Dermis microvascular lymphatic vessel endothelial cell (primary cell): ENCODE measurements at places on chromosomes 16 and 17. TPM values are rescaled to one million over a fixed set of nuclear protein-coding genes. Genes with fewer than 3 reads are reported as not detected.
A peak's percentile ranks its signal among the peaks of the same experiment; 100 is the strongest.

The FA2H gene
- not detected in 2 replicates for total RNA-seq

The ABCA3 gene
- 21.4 and 30.3 TPM in 2 replicates for total RNA-seq

The RTN4RL1 gene
- total RNA-seq, result 0.25 and 0.26 TPM in 2 replicates

The PNMT gene
- 1.2 and 1.4 TPM in 2 replicates for total RNA-seq

The SDR42E1 gene
- 1.3 and 4.4 TPM in 2 replicates for total RNA-seq

The MYH2 gene
- total RNA-seq, result not detected in 2 replicates

The APRT gene
- 105 and 128 TPM in 2 replicates for total RNA-seq

The IL34 gene
- 4.9 and 6.7 TPM in 2 replicates for total RNA-seq

The TMEM132E gene
- not detected in 2 replicates for total RNA-seq

The CSF3 gene
- 0.13 and 0.90 TPM in 2 replicates for total RNA-seq

The HOXB2 gene
- total RNA-seq, result 0.51 and 0.63 TPM in 2 replicates

The ATAD5 gene
- total RNA-seq, result 1.5 and 2.7 TPM in 2 replicates

The HOXB4 gene
- 0.90 and 1.0 TPM in 2 replicates for total RNA-seq

DNA sequence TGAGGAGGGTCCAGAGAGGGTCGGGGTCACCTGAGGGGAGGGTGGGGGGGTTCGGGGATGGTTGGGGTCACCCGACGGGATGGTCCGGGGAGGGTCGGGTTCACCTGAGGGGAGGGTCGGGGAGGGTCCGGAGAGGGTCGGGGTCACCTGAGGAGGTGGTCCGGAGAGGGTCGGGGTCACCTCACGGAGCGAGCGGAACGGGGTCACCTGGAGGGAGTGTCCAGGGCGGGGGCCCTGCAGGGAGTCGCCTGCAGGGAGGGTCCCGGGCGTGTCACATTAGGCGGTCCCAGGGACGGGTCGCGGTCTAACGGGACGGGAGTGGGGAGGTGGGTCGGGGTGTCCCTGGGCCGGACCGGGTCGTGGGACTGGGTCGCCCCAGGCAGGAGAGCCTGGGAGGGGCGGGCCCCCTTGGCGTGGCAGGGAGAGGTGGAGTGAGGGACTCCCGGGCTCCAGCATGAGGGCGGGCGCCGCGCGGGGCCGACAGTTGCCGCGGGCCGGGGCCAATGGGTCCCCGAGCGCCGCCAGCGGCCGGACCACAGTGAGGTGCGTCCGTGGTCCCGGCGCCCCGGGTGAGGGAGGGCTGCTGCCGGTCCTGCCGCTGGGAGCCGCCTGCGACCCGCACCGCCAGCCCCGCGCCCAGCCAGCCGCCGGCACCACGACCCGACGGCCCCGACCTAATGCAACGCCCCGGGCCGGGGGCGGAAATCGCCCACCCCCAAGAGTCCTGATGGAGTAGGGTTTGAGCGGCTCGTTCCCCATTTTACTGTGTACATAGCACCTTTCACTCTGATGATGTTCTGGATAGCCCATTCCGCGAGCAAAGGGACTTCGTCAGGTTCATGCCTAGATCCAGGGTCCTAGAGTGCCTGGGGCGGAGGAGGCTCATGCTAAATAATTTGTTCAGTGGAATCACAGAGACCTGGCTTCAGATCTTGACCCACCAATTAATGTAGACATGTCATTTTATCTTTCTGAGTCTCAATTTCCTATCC, 1.2 kb upstream of the ABCA3 start:
- DNase-seq, result no peak

GRCh38 chr16:17989255-17989654, 347.3 kb downstream of the NPIPA8 start:
- DNase-seq, result no peak

- no peak for DNase-seq
Observed at GRCh38 chr16:84098939-84099338, 17.8 kb downstream of the MBTPS1 start.

GRCh38 chr17:2343421-2343820, 6.1 kb downstream of the SGSM2 start:
- DNase-seq, result peak; percentile 39

GRCh38 chr17:17750881-17751280, 69.6 kb downstream of the RAI1 start:
- peak; percentile 29 for DNase-seq

DNA sequence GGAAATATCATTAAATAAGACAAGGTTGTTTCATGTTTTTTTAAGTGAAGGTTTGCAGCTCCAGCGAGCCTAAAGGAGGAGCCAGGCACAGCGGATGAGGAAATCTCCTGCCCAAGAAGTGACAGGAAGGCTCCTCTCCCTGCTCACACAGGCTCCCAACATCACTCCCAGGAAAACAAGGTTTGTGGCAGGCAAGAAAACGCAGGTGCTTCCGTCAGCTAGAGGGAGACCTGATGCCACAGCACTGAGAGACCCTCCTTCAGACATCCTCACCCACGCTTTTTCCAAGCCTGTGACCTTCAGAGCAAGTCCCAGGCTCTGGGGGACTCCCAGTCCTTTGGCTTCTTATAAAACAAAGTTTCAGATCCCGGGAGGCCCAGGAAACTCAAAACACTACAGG, 89.7 kb downstream of the ZNF423 start:
- no peak for DNase-seq

DNA sequence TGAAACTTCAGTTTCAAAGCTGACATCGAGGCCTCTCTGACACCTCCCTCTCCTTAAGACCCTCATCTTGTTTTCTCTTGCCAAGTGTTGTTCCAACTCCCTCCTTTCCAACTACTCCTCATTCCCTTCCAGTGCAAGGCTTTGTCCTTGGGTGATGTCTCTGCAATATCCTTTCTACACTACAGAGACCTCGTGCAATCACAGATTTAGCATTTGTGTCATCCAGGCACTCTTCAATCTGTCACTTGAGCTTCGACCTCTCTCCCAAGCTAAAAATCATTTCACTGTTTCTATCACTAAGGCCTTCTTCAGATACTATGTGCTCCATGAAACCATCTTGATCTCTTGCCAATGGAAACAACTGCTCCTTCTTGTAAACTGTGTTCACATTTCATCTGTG, 31.6 kb downstream of the TEKT3 start:
- DNase-seq, result no peak

GRCh38 chr16:82832821-82833220, 206.1 kb downstream of the CDH13 start:
- no peak for DNase-seq

DNA sequence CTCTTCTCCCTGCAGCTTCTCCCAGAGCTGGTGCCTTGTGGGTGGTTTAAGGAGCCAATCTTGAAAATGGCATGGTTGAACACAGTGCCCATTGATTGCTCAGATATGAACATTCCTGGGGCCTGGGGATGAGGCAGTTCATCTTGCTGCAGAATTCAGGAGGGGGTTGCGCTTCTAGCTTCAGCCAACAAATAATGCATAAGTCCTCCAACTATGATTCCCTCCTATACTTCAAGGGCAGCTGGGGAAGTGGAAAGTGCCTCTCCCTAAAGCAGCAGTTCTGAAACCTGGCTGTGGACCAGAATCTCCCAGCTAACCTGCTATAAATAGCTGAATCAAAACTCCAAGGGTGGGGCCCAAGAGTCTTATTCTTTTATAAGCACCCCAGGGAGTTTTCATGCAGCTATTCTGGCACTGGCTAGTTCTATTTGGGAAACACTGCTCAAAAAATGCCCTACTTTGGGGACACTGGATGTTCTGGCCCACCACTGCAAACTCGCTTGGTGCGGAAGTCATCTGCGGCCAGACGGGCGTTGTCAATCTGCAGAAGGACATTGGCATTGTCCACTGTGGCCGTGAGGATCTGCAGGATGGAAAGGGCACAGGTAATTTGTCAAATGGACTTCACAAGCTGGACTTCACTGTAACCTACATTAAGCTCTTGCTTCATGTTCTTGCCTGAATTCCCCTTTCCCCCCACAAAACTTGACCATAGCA, 130.3 kb downstream of the CCDC144A start:
- no peak for DNase-seq

- DNase-seq, result peak; percentile 27
Observed at GRCh38 chr17:49557312-49558024, 18.2 kb upstream of the NXPH3 start.

DNA sequence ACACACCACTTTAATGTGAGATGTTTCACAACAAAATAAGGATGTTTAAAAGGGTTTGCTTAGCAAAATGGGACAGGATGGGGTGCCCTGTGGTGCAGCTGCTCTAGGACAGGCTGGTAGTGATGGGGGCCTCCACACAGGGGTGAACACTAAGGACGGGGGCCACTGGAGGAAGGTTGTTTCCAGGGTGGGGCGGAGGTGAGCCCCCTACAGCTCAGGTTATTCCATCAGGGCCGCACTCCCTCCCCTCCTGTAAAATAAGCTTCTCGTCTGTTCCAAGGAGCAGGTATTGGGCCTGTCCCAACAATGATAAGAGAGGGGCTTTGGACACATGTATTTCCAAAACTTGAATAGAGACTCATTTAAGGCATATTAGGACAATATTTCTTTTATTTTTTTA, 1.9 kb upstream of the HEXD start:
- no peak for DNase-seq

- DNase-seq, result no peak
Observed at GRCh38 chr17:64005734-64006167, 7.6 kb downstream of the PRR29 start.

DNA sequence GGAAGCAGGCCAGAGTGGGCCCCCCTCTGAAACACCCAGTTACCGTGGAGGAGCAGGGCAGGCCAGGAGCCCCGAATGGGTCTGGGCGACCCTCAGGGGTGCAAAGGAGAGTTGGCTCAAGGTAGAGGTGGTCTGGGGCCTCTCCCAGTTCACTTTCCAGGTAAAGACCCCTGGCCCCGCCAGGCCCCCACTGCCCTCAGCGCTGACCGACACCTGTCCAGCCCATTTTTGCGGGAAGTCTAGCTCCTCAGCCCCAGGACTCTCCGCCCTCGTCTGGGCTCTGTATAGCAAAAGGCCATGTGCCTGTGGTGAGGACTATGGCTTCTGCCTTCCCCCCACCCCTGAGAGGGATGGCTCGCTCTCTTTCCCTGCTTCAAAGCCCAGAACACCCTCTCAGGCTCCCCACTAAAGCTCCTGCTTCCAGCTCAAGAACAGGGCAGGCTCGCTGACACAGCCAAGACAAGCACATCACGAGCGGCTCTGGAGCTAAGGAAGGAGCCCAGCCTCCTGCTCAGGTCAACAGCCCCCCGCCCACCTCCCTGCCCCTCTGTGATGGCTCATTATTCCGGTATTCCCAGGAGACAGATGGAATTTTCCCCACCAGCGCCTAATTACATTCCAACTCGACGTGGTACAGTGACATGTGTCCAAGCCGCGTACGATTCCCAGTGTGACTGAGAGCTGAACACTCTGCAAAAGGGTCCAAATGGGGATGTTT, 59.4 kb downstream of the RTN4RL1 start:
- no peak for DNase-seq

- DNase-seq, result no peak
Observed at GRCh38 chr16:16982614-16983013, 488.1 kb downstream of the XYLT1 start.
